ENCODE measurements at places on chromosomes 12 and 14.

- DNase-seq: no peak
Measured at GRCh38 chr12:86429824-86430223, 173.6 kb upstream of the MGAT4C start.

DNA sequence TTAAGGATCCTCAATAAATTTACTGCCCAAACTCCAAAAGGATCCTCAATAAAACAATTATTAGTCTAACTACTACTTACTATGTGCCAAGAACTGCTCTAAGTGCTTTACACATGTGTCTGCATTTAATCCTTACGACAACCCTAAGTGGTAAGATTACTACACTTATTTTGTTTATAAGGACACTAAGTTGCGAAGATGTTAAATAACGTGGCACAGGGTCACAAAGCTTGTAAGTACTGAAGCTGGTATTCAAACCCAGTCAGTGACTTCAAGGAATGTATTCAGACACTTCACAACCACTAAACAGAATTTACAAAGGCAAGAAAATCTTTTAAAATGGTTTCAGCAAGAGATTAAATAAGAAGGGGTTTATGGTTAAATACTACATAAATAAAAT, 13.0 kb downstream of the FERMT2 start:
- no peak for DNase-seq

- no peak for DNase-seq
Measured at GRCh38 chr14:76456200-76456599, 80.3 kb downstream of the ESRRB start.

DNA sequence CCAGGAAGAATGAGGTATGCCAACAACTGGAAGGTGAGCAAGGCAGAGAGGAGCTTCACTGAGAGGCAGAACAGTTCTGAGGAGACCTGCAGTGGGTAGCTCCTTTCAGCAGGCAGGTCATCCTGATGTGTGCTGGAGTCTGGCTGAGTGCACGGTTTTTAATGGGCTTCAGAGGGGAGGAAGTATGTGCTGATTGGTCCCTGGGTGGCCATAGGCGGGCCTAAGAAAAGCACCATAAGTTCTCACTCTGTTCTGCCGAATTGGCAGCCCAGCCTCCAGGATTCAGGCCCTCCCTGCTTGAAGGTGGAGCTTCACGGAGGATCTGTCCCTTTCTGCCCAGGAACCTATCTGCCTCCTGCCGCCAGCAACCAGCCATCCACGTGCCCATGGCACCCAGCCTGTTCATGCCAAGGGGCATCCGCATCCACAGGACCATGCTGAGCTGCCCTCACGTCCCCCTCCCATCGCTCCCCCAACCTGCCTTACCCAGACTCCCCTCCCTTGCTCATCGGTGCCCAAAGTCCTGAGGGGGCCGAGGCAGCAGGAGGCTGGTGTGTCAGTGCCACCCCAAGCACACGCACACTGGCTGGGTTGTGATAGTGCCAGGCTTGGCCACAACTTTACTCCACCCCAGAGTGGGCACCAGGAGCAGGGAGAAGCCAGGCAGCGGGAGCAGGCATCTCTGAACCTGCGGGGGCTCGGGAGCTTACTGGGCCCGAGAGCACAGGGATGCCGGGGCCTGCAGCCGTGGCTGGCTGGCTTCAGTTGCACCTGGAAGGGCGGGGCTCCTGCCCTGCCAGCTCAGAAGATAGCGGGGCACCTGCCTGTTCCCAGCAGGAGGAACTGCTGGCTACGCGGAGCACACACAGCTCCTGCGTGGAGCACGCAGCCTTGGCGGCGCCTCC, 608.4 kb upstream of the FOXG1 start:
- DNase-seq: no peak

GRCh38 chr14:102086709-102086971, 204 bp downstream of the HSP90AA1 start:
- no peak for DNase-seq

DNA sequence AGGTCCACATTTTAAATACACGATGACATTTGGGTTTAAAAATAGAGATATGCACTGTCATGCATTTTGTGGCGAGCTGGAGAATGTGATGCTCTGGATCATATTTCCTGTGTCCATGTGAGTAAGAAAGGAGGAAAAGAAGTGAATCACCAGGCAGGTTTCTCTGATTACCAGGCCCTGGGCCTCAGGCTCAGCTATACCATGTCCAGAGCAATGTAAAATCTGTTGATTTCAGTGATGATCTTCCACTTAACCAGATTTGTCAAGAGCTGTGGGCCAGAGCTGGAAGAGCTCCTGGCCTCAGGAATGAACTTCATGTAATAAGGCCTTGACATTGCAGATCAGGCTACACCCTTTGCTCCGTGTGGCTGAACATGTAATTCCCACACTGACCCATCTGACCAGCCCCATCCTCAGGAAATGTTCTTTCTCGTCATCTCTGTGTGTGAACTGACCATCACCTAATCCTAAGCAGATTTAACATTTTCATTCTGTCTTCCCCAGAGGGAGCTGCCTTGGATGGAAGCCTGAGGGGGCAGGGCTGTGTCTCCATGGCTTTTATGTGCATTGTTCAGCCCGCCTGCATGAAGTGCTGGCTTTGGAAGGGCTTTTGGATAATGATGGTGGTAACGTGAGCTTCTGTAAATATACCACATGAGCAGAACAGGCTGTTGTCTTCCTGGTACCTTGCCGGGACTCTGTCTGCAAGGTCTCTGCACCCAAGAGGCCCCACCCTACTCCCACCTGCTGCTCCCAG, 54.5 kb downstream of the CRACR2A start:
- peak; percentile 90 for DNase-seq

- no peak for DNase-seq
Measured at GRCh38 chr14:71206123-71206522, 298.9 kb downstream of the PCNX1 start.

Data from astrocyte (in vitro differentiated cells and primary cell).